Right lung (tissue), 10 donors: ENCODE measurements at places on chromosomes 12 and 14. TPM values are rescaled to one million over a fixed set of nuclear protein-coding genes. Genes with fewer than 3 reads are reported as not detected.

DNA sequence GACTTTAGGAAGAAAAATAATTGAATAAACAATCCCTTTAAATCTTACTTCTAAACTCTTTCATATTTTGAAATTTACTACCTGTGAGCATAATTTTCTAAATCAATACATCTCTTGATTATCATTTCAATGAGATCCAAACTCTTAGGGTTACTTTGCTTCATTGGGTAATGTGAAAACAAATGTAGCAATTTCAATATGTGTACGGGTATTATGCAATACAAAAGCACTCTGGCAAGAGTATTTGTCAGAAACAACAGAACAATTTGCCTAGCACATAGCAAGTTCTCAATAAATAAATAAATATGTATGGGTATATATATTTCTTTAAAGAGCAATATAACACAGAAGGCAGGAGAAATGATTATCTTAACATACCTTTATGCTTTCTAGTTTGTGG lies 77.1 kb downstream of the PLEKHG7 start:
- DNase-seq, result no peak

The CCDC197 gene
- polyA plus RNA-seq, result not detected

The BCL11B gene
- polyA plus RNA-seq, result 2.6 TPM

The PLEKHD1 gene
- 0.23 TPM for polyA plus RNA-seq

The ARG2 gene
- 2.9 TPM for polyA plus RNA-seq

GRCh38 chr12:6167327-6168280 lies 32.6 kb upstream of the CD9 start:
- no peak for DNase-seq

The COPS7A gene
- 48.4 TPM for polyA plus RNA-seq

GRCh38 chr12:13127444-13127843 lies 24.0 kb upstream of the GSG1 start:
- no peak for DNase-seq

The OVCH1 gene
- polyA plus RNA-seq, result 0.17 TPM

The CBLN3 gene
- 3.6 TPM for polyA plus RNA-seq

The AKAP3 gene
- 3.0 TPM for polyA plus RNA-seq

GRCh38 chr14:26855077-26855753 lies 257.4 kb upstream of the NOVA1 start:
- no peak for DNase-seq

The SLC10A1 gene
- 0.13 TPM for polyA plus RNA-seq

- DNase-seq, result no peak
Measured at GRCh38 chr12:65319688-65320200, 41.3 kb downstream of the MSRB3 start.

The CARMIL3 gene
- 1.7 TPM for polyA plus RNA-seq

DNA sequence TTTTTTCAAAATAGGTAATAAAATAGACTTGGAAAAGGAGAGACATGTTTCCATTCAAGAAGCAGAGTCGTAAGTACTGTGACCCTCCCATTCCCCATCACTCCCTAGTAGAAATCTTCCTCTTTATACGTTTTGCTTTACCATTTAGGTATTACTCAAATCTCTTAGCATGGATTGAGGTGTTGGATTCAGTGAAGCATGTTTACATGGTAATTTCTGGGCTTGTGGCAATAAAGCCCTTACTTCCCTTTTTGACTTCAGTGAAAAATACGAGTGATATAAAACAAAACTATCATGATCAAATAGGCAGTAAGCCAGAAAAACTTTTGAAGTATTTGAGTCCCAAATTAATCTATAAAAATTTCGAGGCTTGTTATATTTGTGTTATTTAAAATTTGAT lies 27.4 kb downstream of the RAB21 start:
- DNase-seq, result no peak

DNA sequence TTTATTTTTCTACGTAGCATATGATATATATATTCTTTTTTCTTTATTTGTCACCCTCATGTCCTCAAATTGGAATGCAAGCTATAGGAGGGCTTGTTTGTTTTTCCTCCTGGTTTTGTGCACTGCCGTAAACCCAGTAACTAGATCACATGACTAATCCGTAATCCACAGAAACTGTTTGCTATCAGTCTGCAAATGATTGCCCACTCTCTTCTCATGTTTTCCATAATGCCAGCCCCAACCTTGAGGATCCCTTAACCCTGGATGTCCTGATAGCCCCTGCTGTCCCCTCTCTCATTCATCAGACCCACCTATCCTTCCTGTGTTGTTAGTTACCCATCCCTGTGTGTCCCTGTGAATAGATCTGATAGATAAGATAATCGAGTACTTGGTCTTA lies 94.0 kb downstream of the TSPAN9 start:
- no peak for DNase-seq

The SLCO1B1 gene
- polyA plus RNA-seq, result not detected

DNA sequence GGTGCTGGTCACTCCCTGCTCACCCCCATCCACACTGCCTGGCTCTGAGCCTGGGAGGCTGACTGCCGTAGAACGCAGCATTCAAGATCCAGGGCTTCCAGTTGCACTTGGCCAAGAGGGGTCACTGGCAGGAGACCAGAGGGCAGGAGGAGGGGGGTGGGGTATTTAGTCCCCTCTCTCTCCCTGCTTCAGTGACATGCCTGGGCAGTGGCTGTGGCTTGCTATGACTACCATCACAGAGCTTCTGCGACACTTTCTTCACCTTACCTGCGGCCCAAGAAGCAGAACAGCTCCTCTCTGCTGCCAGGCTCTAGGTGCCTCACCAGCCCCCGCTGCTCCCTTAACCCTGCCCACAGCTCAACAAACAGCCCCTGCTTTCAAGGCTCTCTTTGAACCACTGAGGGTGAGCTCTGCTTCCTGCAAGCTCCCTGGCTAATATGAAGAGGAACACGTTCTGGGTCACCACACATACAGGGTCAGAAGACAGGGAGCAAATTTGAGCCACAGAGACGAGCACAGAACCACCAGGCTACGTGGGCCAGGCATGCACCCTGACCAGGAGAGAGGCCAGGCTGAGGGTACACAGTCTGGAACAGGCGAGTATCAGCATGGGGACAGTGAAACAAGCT lies 55.7 kb downstream of the ITPK1 start:
- DNase-seq, result no peak

The MYBPC1 gene
- polyA plus RNA-seq, result 84.2 TPM

DNA sequence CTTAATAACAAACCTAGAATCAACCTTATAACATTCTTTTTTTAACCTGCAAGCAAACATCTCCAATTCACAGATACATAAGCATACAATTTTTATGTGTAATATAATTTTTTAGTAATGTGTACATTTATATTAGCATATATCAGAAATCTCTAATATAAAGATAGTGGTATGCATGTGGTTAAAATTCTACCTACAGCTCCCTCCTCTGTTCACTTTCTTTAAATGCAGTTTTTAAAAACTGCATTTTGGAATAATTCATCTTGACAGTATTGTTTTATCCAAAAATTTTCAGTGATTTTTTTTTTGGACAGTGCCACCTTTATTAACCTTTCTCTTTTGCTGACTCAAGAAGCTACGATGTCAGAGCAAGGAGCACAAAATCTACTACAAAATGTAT lies 13.2 kb upstream of the RXYLT1 start:
- no peak for DNase-seq
